ENCODE measurements at places on chromosomes 12 and 14.

DNA sequence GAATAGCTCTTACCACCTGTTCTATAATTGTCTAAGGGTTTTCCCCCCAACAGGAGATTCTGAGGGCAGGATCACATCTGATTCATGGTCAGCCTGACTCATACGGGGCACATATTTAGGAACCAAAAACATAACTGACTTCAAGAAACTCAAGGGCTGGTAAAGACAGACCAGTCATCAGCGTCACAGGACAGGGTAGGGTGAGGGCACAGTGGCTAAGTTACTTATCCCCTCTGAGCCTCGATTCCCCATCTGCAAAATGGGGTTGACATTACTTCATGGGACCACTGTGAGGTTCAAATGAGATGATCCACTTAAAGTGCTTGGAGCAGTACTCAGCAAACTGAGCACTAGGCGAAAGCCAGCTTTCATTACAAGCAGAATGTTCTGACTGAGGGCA is 606 bp downstream of the CINP start:
- peak; percentile 12 for ATAC-seq

- no peak for ATAC-seq
Observed at GRCh38 chr12:57739914-57740538, 1.5 kb upstream of the AGAP2 start.

DNA sequence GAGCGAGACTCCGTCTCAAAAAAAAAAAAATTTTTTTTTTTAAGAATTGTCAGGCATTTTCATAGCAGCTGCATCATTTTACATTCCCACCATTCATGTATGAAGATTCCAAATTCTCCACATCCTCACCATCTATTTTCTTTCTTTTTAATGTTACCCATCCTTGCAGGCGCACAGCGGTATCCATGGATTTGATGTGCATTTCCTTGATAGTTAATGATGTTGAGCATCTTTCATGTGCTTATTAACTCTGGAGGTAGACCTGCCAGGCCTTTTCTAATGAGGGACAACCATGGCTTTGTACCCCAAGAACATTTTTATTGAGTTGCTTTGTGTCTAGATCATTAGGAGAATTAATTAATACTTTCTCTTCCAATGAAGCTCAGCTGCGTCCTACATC is 1.6 kb upstream of the RNF34 start:
- ATAC-seq, result no peak

DNA sequence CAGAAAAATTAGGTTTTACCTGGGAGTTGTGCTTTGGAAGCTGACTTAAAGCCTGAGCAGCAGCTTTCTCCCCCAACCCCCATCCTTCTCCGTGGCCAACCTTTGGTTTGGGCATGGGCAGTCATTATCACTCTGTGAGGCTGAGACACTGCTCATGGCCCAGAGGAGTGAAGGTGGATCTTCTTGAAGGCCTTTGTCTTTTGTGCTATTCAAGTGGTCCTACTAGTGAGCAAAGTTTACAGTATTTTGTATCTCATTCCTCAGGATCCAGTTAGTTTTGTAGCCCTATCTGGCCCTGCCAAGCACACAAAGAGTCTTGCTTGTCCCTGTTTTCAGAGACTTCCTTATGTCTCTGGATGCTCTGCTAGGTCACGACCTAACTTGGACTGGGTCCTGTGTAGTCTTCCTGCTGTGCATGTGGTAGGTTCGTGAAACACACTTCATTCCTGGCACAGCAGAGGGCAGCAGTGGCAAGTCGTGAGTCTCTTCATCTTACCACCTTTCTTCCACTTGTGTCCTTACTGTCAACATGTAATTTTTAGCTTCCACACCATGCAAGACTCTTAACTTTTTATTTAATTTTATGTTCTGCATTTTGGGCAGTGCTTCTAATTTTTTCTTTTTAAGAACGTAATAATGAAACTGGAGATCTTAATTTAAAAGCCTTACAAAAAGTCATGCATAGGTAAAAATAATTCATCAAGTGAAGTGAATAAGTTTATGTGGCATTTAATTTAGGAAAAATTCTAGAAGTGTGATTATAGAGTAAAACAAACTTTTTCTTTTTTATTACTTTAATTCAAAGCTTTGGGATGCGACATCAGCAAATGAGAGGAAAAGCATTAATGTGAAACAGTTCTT is 53.7 kb downstream of the APAF1 start:
- ATAC-seq, result peak; percentile 99

GRCh38 chr14:77822307-77822706 is 22.4 kb downstream of the ADCK1 start:
- ATAC-seq, result no peak

DNA sequence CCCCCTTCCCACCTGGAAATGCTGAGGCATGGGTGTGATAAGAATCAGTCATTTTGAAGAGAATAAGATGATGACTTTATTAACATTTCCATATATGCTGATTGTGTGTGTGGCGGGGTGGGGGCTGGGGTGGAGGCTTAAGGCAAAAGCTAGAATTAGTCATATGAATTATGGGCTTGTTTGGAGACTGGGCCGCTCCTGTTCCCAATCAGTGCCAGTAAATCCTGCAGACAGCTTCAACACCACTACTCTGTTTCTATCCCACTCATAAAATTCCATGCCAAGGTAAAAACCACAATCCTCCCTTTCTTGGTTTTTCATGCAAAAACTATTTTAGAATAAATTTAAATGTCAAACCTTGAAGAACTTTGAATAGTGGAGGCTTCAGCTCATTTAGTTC is 29.9 kb upstream of the SLC38A2 start:
- ATAC-seq, result peak; percentile 91

DNA sequence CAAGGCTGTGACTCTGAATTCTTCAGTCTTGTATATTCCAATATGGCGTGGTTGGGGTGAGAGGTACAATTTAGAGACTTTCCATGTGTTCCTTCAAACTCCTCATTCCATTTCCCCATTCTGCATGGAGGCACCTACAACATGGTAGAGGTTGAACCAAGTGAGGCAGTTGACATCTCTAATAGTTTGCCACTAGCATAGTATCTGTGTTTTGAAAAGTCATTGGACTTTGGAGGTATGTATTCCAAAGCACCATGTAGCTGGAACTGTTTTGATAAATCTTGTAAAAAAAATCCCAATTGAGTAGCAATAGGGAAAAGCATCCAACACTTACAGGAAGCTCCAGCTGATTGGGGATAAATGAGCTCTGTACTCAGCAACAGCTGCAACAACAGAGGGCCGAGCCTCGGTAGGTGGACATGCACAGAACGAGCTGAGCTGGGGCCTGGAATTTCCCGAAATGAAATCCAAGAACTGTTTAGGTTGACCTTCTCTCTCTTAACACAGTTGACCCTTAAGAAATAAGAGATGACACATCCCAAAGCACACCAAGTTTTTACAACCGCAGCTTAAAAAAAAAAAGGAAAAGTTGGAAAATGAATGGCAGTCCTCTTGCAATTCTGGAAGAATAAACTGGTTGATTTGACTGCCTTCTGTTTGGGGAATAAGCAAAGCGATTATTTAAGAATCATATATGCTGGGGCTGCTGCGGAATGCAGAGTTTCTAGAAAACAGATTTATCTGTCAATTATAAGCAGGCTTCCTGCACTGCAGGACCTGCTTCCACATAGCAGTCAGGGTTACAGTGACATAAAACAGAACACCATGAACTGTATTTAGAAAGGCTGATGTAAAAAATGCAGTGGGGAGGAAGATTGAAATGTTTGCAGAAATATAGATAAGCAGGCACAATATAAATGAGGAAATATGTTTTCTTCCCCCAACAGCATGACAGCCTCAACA is 194.6 kb upstream of the KRR1 start:
- ATAC-seq, result peak; percentile 90

DNA sequence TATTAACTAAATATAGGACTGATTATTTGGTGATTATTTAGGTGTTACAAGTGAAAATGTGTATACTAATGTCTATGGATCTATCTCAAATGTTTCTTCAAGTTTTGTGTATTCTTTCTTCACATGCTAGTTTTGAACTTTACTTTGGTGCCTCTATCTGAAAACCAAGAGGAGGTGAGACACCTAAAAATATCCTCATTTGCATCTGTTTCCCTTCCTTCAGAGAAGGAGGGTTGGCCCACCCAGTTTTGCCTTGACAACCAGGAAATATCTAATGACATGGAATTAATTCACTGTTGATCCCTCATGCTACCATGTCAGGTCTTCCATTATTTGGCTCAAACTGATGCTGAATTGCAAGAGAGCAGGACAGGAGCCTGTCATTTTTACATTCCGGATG is 500.4 kb downstream of the NELL2 start:
- no peak for ATAC-seq

DNA sequence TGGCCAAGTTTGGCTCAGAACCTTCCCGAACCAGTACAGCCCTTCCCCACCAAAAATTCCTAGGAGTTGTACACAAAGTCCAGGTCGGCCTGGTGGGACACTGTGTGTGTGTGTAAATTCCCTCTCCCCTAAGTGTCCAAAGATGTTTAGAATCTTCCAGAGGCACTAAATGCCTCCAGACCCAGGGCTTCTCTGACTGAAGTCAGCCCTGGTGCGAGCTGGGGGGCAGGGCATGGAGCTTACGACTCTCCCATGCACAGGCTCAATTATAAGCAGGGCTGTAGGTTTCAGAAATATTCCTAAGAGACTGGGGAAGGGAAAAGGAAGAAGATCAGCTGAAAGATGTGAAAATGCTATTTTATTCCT is 106.9 kb upstream of the ATF7IP start:
- no peak for ATAC-seq

All from SK-N-SH treated with all-trans-retinoic acid at 6 μM for 48 hours (cell line).